ENCODE measurements at places on chromosomes 11 and 22.

DNA sequence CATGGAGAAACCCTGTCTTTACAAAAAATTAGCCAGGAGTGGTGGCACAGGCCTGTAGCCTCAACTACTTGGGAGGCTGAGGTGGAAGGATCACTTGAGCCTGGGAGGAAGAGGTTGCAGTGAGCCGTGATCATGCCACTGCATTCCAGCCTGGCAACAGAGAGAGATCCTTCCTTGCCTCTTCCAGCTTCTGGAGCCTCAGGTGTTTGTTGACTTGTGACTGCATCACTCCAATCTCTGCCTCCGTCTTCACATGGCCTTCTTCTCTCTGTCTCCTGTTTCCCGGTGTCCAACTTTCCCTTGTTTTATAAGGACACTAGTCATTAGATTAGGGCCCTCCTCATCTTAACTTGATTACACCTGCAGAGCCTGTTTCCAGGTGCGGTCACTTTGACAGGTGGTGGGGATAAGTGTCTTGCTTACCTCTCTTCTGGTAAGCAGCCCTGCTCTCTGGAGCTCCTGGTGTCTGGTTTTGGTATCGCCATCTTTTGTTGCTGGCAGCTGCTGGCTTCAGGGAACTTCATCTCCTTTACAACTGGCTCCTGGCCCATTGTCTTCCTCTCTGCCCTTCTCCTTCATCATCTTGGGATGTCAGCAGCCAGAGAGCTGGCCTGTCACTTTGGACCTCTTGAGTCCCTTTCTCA, 8.2 kb upstream of the USP2 start:
- no peak for DNase-seq

DNA sequence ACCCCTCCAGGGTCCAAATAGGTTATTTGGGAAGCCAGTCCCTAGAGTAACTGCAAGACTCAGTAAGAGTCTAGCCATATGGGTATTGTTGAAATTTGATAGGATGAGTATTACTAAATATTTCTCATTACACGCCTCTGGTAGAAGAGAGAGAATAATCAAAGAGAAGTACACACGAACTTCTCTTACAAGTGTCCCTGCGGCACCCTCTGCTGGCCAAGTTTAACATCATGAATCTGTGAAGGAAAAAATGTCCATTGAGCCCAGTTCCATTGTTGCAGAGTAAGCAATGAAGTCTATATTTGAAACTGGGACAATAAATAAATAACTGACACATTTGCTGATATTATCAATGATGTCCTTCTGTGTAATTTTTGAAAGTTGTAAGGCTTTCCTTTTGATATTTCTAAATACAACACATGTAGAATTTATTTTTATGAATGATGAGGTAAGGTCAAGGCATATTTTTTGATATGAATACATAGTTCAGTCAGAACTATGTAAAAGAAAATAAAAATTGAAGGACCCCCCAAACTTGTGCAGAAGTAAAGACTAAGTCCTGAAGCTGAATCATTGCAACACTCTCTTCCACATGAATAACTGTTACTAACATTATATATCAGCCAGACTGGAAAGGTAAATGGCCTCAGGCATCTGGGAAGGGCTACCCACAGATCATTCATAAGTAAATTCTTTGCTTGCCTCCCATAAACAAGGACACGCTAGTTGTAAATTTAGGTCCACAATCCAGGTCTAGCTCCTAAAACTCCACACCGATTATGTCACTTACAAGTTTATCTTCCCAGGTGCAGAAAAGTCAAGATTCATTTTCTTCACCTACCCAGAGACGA, 10.0 kb downstream of the OR51L1 start:
- DNase-seq: no peak

DNA sequence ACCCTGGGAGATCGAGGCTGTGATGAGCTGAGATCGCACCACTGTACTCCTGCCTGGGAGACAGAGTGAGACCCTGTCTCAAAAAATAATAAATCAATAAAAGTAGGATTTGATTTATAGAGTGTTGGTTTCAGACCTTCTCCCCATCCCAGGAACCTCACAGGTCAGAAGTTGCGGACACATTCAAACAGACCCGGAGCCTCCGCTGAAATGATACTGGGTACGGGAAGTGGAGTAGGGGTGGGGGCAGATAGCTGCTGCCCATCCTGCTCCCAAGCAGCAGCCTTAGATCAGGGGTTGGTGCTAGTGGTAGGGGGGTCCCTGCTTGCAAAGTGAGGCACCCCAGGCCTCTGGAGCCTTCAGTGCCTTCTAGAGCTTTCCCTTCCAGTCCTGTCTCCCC, 7.8 kb downstream of the PRDM11 start:
- no peak for DNase-seq

DNA sequence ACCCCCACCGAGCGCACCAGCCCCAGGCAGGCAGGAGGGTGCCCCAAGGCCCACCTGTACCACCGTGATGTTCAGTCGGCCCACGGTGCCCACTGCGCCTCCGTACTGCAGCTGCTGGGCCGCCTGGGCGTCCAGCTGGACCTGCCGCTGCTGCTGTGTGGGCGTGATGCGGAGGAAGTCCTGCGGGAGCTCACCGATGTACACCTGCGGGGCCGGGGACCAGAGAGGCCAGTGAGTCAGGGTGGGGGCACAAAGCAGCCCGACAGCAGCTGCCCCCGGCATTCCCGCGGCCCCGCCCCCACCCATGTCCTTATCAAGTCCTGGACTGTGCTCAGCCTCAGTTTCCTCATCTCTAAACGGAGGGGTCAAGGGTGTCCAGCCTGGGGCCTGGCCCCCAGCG, 13.8 kb downstream of the TOLLIP start:
- DNase-seq: no peak
